GM18507 (cell line): ENCODE measurements at places on chromosomes 2 and 18.

- DNase-seq: no peak
Measured at GRCh38 chr2:159738509-159739390, 26.4 kb downstream of the MARCHF7 start.

DNA sequence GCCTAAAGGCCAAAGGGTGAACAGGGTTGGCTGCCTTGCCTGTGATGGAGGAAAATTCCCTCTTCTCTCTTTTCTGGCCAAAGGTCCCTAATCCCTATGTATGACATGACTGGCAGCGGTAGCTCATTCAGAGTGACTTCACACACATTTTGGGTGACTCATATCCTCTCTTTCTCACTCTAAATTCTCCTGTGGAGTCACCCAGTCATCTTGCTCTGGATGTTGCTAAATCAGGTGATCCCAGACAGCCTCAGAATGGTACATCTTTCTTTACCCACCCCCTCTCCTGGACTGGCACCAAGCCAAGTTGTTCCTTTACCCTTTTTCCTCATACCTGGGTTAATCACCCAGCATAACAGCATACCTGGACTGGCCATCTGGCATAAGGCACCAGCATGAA, 77.2 kb downstream of the NEURL3 start:
- no peak for DNase-seq

- peak; percentile 53 for DNase-seq
Measured at GRCh38 chr18:11937874-11938478, 29.9 kb upstream of the MPPE1 start.

- DNase-seq: no peak
Measured at GRCh38 chr2:96489663-96490062, 15.5 kb downstream of the NEURL3 start.

GRCh38 chr18:30280186-30280585, 762.4 kb downstream of the DSC3 start:
- DNase-seq: no peak

GRCh38 chr2:69790601-69790959, 38.9 kb upstream of the GMCL1 start:
- DNase-seq: no peak

- DNase-seq: no peak
Measured at GRCh38 chr2:54755641-54756326, 32.3 kb downstream of the EML6 start.

GRCh38 chr2:232480201-232481190, 7.1 kb downstream of the ECEL1 start:
- DNase-seq: no peak

DNA sequence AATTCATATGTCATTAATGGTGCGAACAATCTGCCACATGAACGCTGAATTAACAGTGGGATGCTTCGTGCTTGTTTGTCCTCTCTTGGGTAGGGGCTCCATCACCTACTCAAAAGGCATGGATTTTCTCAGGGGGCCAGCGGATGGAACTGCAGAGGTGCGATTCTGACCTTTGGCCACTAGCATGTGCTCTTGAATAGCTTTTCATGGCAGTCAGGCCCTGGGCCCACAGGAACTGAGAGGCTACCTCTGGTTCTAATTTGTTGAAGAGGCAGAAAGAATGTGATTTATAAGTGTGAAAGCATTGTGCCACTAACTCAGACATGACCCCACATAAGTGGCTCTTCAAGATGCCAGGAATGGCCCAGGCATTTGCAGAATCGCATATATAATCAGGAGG, 283.2 kb downstream of the INSIG2 start:
- no peak for DNase-seq

- DNase-seq: no peak
Measured at GRCh38 chr2:181163139-181163538, 182.7 kb downstream of the UBE2E3 start.

DNA sequence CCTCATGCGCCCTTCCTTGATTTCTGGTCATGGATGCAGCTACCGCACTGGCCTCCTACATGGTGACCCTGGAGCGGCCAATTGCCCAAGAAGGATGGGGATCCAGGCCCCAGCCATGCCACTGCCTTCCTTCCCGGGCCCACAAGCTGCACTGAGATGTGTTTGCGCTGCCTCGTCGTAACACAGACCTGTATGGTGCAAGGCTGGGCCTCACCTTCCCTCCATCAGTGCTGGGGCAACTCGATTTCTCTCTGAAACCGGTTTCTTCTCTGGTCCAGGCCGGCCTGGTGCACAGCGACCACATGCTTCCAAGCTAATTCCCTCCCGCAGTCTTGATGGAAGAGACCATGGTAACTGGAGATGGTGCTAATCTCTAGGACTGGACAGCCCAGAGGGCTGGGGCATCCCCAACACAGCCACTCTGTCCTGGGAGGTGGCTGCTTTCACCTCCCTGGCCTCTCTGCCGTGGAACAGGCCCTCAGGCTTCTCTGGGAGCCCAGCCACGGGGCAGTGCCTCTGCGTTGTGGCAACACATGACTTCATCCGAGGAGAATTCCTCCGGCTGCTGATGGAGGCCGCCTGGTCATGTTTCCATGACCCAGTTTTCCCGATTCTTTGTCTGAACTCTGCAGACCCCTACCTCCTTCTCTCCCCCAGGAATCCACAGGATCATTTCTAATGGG, 184.2 kb downstream of the GLI2 start:
- no peak for DNase-seq

DNA sequence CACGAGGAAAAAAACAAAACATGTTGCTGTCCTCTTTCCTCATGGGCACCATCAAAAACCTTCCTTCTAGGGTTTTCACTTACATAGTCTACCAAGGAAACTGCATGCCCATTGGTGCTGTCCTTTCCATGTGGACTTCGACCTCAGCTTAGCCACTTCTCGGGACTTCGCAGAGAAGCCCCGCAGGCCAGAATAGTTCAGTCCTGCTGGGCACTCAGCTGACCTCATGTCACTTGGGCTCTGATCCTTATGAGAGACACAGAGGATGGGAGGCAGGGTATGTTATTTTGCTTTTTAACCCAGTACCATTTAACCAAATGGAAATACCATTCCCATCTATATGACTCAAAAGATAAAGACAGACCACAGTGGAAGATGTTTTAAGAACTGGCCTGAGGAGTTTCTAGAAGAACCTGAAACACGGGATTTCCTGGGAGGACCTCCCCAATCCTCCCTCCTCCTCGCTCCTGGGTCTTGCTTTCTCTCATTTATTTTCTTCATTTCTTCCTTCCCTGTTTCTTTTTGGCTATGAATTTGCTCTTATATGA, 28.4 kb downstream of the AAK1 start:
- DNase-seq: no peak

DNA sequence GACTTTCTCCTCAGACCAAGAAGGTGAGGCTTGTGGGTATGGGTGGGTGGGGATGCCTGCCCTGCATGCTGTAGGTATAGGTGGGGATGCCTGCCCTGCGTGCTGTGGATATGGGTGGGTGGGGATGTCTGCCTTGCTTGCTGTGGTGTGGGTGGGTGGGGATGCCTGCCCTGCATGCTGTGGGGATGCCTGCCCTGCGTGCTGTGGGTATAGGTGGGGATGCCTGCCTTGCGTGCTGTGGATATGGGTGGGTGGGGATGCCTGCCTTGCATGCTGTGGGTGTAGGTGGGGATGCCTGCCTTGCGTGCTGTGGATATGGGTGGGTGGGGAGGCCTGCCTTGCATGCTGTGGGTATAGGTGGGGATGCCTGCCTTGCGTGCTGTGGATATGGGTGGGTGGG, 278.4 kb downstream of the NEDD4L start:
- no peak for DNase-seq

DNA sequence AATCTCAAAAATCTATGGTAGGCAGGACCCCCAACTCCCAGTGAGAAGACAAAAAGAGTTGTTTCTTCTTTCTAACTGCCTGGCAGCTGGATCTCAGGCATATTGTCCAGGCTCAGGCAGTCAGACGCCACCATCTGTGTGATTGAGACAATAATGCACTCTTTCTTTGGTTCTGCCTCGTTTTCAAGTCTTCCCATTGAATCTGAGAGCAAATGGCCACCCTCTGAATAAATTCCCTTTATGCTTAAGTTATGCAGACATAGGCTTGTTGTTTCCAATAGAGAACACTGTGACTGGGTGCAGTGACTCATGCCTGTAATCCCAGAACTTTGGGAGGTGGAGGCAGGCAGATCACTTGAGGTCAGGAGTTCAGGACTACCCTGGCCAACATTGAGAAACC, 15.3 kb upstream of the CD207 start:
- no peak for DNase-seq

DNA sequence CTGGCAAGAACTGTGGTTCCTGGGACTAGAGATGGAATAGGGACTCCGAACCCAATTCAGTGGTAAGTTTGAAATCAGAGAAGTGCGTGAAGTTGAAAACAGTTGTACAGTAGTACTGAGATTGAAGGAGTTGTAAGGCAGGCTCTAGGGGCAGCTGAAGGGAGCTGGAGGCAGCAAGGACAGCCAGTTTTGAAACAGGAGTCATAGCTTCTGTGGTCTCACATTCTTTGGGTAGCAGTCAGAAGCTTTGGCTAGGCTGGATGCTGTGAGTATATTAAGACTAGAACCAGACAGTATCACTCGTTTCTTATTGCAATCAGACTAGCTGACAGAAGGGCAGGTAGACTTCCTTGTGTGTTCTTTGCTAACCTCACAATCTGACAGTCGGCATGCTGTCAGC, 64.5 kb upstream of the ADAM23 start:
- DNase-seq: no peak

DNA sequence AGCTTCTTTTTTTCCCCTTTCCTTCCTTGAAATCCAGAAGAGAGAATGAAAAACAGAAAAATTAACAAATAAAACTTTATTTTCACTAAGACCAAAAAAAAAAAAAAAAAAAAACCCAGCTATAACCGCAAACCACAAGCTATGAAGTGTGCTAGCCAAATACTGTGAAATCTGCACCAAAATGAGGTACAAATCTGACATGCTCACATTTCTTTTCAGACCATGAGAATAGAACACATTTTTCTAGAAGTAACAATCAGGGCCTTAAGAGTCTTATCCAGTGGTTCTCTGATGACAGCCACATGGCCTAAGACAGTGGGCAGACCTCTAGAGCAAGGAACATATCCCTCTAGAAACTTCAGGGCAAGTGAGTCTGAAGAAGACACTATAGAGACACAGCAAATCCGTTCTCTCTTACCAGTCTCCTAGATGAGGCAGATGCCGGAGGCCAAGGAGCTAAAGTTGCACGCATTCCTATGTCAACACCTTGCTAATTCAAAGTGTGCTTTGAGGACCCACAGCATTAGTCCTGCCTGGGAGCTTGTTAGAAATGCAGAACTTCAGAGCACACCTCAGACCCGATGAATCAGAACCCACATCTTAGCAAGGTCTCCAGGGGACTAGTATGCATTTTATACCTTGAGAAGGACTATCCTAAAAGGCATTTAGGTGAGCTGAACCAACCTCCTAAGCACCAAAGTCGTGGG, 317.1 kb downstream of the MYCN start:
- DNase-seq: no peak

- no peak for DNase-seq
Measured at GRCh38 chr2:137769406-137769805, 194.9 kb upstream of the HNMT start.

DNA sequence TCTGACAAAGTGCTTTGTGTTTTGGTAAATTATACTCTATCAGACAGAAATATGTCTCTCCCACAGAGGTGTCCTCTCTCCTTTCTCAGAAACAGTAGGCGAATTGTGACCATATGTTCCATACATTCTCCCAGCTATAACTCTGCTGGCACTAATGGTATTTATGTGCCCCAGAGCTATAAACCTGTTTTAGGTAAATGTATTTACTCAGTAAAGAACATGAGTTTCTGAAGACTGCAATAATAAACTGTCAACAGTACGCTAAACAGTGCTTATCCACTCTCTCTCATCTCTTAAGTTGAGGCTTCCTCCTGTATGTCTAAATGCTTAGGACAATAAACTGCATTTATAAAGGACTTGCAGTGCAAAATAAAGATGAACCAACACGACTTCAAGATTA, 58.5 kb downstream of the ITGA4 start:
- DNase-seq: no peak

- DNase-seq: no peak
Measured at GRCh38 chr18:11366410-11366809, 217.0 kb upstream of the PIEZO2 start.

DNA sequence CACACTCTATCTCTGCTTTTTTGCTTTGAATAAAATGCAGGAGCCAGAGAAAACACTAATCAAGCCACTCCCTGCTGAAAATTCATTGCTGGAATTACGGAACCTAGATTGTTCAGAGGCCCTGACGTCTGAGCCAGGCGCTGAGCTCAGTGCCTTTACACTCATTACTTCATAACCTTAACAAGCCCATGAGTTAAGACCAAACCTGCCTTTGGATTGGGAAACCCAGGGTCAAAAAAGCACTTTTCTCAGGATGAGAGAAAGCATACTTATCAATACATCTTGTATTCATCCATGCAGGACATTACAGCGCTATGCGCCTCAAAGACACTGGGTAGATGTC, 762 bp downstream of the INO80C start:
- no peak for DNase-seq

DNA sequence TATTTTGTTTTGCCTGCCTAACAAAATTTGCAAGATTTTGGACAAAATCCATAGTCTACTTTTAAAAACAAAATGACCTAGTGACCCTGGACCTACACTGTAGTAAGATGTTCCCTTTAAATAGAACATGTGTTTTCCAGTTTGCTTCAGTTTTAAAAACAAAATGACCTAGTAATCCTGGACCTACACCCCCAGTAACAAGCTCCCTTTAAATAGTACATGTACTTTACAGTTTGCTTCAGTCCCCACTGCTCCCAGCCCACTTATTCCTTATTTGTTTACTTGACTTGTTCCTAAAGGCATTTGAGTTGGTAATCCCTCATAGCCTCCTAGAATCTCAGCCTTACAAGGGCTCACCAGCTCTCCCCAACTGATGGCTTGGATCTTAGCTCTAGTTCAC, 34.5 kb upstream of the HTR2B start:
- DNase-seq: no peak

GRCh38 chr2:55811048-55811447, 112.5 kb downstream of the EFEMP1 start:
- DNase-seq: no peak

DNA sequence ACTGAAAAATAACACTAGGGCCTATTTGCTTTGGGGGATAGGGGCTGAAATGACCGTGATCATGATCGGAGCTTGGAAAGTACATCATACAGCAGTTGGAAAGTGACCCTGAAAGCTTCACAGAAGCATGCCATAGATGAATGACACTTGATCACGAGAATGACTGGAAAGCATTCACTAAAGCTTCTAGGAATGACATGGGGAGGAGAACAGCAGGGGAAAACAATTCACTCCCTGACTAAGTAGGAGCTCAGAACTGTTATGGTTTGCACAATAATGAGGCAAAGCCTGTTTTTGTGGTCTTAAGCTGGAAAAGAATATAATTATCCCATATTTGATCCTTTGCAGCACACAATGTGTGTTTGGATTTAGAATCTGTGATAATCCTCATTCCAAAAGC, 237.5 kb downstream of the NOL4 start:
- DNase-seq: no peak

- no peak for DNase-seq
Measured at GRCh38 chr2:232318169-232318855, 60.2 kb upstream of the ALPP start.
